ENCODE measurements at places on chromosomes 11 and 22.

- no peaks in the 10 kb centered on the region for H3K27me3 ChIP-seq
- no peak for DNase-seq
- peaks cover 8% of the 10 kb centered on the region for H3K4me1 ChIP-seq
- H3K36me3 ChIP-seq, result no peaks in the 10 kb centered on the region
These were observed 22.5 kb upstream of the WNT7B start for GRCh38 chr22:45999379-45999971.

GRCh38 chr11:122692444-122692843 lies 36.9 kb downstream of the UBASH3B start:
- no peak overlapping the region for H3K4me3 ChIP-seq
- peaks cover 80% of the 10 kb centered on the region for H3K4me1 ChIP-seq
- peak overlapping the region; percentile 44 for H3K27ac ChIP-seq
- no peak for DNase-seq
- H3K36me3 ChIP-seq, result peaks cover 20% of the 10 kb centered on the region
- H3K27me3 ChIP-seq, result no peaks in the 10 kb centered on the region

- peaks cover 7% of the 10 kb centered on the region for H3K36me3 ChIP-seq
- H3K4me1 ChIP-seq, result peaks cover 1% of the 10 kb centered on the region
- H3K27ac ChIP-seq, result no peak overlapping the region
- DNase-seq, result no peak
- H3K27me3 ChIP-seq, result no peaks in the 10 kb centered on the region
These were observed 57.8 kb downstream of the BRD1 start for GRCh38 chr22:49769691-49770546.

GRCh38 chr11:96043291-96043690 lies 119.4 kb upstream of the MTMR2 start:
- no peak overlapping the region for H3K4me3 ChIP-seq
- H3K36me3 ChIP-seq, result peaks cover 37% of the 10 kb centered on the region
- H3K4me1 ChIP-seq, result peaks cover 20% of the 10 kb centered on the region

- DNase-seq, result peak; percentile 43
- no peaks in the 10 kb centered on the region for H3K36me3 ChIP-seq
- H3K4me3 ChIP-seq, result peak within 1 kb of the TSS; percentile 37
- no peak within 1 kb of the TSS for H3K27ac ChIP-seq
These were observed at the start of gene RASSF10 for GRCh38 chr11:13008625-13009475. TSS of gene RASSF10 (plus strand) at chr11:13009316. CDS start at chr11:13009577, 261 bp downstream.

DNA sequence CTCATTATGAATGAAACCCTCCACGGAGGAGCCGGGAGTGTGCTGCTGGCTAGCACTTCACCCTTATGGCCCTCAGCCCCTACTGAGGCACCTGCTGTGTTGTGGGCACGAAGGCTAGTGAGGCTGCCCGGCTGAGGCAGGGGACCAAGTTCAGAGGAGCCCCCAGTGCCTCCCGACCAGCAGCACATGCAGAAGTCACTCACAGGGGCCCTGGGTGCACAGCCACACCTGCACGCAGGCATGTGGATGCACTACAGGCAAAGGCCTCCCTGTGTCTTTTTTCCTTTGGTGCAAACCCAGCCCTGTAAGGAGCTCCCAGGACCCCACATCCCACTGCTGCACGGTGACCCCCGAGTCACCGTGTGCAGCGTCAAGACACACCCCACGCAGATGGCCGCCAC lies 261.5 kb downstream of the BRD1 start:
- no peak overlapping the region for H3K27ac ChIP-seq
- DNase-seq, result no peak
- no peaks in the 10 kb centered on the region for H3K4me1 ChIP-seq

GRCh38 chr11:110081462-110082376 lies 11.5 kb upstream of the ZC3H12C start:
- no peaks in the 10 kb centered on the region for H3K36me3 ChIP-seq
- H3K27ac ChIP-seq, result no peak overlapping the region
- peaks cover 9% of the 10 kb centered on the region for H3K27me3 ChIP-seq
- no peak for DNase-seq
- H3K4me1 ChIP-seq, result peaks cover 5% of the 10 kb centered on the region
- H3K4me3 ChIP-seq, result no peak overlapping the region

DNA sequence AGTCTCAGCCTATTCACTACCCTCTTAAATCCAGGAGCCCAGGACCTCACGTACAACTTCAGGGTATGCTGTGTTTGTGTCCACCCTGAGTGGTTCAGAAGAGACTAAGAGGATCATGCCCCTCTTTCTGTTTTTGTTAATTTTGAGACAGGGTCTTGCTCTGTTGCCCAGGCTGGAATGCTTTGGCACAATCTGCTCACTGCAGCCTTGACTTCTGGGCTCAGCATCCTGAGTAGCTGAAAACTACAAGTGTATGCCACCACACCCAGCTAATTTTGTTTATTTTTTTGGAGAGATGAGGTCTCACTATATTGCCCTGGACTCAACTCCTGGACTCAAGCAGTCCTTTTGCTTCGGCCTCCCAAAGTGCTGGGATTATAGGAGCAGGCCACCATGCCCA lies 118.5 kb downstream of the NAT10 start:
- H3K4me3 ChIP-seq, result no peak overlapping the region
- no peaks in the 10 kb centered on the region for H3K36me3 ChIP-seq
- no peak overlapping the region for H3K27ac ChIP-seq
- DNase-seq, result no peak
- H3K4me1 ChIP-seq, result no peaks in the 10 kb centered on the region
- H3K27me3 ChIP-seq, result peaks cover 4% of the 10 kb centered on the region

GRCh38 chr22:48581796-48582469 lies 1245.7 kb downstream of the BRD1 start:
- H3K27ac ChIP-seq, result no peak overlapping the region
- peaks cover 12% of the 10 kb centered on the region for H3K27me3 ChIP-seq
- no peaks in the 10 kb centered on the region for H3K36me3 ChIP-seq
- no peaks in the 10 kb centered on the region for H3K4me1 ChIP-seq
- no peak for DNase-seq

DNA sequence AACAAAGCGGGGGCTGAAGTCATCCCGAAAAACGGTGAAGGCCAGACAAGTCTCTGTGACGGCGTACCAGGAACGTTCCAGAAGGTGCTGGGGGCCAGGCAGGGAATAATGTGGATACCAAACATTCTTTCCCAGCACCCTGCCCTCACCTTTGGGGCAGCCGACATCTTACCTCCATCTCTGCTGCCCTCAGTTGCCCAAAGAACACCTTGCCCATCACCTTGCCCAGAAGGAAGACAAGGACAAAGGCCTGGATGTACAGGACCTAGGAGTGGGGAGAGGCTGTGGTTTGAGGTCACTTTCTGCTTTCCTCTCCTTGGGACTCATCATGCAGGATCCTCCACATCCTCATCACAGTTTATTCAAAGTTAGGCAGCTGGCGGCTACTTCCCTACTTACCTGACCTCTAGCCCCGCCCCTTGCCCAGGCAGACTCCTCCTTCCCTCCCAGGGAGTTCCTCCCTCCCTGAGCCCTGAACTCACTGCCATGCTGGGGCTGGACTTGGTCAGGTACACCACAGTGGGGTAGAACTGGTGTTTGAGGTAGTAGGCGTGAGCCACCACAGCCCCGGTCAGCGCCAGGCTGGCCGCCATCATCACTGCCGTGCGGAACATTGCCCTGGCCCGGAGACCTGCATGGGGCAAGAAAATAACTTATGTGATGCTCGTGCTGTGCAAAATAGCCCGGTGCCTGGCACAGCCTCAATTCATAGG lies 1.2 kb downstream of the SYVN1 start:
- no peaks in the 10 kb centered on the region for H3K27me3 ChIP-seq
- peak overlapping the region; percentile 99 for H3K27ac ChIP-seq
- peaks cover 6% of the 10 kb centered on the region for H3K36me3 ChIP-seq
- H3K4me3 ChIP-seq, result peak overlapping the region; percentile 98
- DNase-seq, result peak; percentile 61

GRCh38 chr11:116731097-116731761 lies 41.6 kb downstream of the BUD13 start:
- no peak overlapping the region for H3K27ac ChIP-seq
- peaks cover 13% of the 10 kb centered on the region for H3K4me1 ChIP-seq
- no peaks in the 10 kb centered on the region for H3K27me3 ChIP-seq
- H3K4me3 ChIP-seq, result no peak overlapping the region

DNA sequence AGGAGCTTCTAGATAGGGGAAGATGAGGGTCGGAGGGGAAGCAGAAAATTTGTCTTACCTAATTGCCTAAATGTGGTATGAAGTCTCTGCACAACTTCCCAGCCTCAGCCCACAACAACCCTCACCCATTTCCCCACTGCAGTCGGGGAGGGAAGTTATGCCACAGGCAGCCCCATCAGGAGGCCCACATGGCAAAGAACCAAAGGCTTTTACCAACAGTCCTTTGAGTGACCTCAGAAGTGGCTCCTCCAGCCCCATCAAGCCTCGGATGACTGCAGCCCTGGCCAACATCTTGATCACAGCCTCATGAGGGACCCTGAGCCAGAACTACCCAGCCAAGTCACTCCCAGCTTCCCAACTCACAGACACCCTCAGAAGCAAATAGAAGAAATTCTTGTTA lies 54.8 kb downstream of the CHST1 start:
- H3K36me3 ChIP-seq, result no peaks in the 10 kb centered on the region
- no peak for DNase-seq
- no peaks in the 10 kb centered on the region for H3K4me1 ChIP-seq
- H3K27me3 ChIP-seq, result peaks cover 11% of the 10 kb centered on the region

DNA sequence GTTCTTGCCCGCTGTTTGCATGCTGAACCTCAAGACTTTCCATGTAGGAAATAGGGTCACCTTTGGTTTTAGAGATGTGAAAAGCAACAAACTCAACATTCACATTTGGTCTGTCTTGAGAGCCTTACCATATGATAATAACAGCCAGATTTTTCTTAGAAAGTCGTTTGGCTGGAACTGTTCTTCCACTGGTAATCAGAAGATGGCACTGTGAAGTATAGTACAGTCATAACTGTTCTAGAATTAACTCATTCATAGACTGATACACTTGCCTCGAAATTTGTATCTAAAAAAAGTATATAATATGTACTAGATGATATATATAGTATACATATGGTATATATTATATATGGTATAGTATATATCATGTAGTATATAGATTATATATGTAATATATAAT lies 12.3 kb downstream of the LUZP2 start:
- H3K27me3 ChIP-seq, result no peaks in the 10 kb centered on the region
- no peak for DNase-seq
- H3K4me1 ChIP-seq, result no peaks in the 10 kb centered on the region
- H3K4me3 ChIP-seq, result no peak overlapping the region
- no peak overlapping the region for H3K27ac ChIP-seq
- no peaks in the 10 kb centered on the region for H3K36me3 ChIP-seq

- no peaks in the 10 kb centered on the region for H3K27me3 ChIP-seq
- peaks cover 26% of the 10 kb centered on the region for H3K4me1 ChIP-seq
These were observed 71.5 kb downstream of the FCHSD2 start for GRCh38 chr11:73070653-73071052.

- no peak overlapping the region for H3K27ac ChIP-seq
- no peak for DNase-seq
- no peak overlapping the region for H3K4me3 ChIP-seq
- H3K36me3 ChIP-seq, result peaks cover 2% of the 10 kb centered on the region
These were observed 6.2 kb downstream of the TOLLIP start for GRCh38 chr11:1303126-1303821.

DNA sequence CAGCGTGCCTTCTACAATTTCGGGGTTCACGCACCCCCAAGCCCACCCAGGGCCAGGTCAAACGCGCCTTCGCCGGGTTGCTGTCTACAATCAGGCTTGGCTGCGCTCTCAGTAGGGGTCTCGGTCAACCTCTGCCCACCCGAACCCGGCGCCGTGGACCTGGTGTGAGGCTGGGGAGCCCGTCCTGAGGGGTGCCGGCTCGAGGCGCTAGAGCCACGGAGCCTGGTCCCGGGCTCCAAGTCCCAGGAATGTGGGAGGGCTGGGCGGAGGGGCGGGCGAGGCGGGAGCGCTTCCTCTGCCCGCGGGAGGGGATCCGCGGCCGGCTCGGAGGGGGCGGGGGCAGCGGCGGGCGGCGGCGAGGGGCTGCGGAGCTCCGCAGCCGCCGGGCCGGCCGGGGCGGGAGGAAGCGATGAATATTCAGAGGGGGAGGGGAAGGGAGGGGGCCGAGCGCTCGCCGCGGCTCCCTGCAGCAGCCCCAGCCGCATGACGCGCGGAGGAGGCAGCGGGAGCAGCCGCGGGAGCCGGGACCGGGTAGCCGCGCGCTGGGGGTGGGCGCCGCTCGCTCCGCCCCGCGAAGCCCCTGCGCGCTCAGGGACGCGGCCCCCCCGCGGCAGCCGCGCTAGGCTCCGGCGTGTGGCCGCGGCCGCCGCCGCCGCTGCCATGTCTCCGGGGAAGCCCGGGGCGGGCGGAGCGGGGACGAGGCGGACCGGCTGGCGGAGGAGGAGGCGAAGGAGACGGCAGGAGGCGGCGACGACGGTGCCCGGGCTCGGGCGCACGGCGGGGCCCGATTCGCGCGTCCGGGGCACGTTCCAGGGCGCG lies at the start of gene PTPRJ:
Gene PTPRJ (plus strand): TSS at position 472 of the 819 bp plus-strand sequence. CDS start 354 bp downstream, outside the sequence.
- peaks cover 24% of the 10 kb centered on the region for H3K4me1 ChIP-seq
- peaks cover 7% of the 10 kb centered on the region for H3K36me3 ChIP-seq
- no peak within 1 kb of the TSS for H3K27ac ChIP-seq
- peak; percentile 64 for DNase-seq

GRCh38 chr11:5252192-5252918 lies 2.2 kb downstream of the HBG2 start:
- H3K27ac ChIP-seq, result no peak overlapping the region
- H3K27me3 ChIP-seq, result no peaks in the 10 kb centered on the region

DNA sequence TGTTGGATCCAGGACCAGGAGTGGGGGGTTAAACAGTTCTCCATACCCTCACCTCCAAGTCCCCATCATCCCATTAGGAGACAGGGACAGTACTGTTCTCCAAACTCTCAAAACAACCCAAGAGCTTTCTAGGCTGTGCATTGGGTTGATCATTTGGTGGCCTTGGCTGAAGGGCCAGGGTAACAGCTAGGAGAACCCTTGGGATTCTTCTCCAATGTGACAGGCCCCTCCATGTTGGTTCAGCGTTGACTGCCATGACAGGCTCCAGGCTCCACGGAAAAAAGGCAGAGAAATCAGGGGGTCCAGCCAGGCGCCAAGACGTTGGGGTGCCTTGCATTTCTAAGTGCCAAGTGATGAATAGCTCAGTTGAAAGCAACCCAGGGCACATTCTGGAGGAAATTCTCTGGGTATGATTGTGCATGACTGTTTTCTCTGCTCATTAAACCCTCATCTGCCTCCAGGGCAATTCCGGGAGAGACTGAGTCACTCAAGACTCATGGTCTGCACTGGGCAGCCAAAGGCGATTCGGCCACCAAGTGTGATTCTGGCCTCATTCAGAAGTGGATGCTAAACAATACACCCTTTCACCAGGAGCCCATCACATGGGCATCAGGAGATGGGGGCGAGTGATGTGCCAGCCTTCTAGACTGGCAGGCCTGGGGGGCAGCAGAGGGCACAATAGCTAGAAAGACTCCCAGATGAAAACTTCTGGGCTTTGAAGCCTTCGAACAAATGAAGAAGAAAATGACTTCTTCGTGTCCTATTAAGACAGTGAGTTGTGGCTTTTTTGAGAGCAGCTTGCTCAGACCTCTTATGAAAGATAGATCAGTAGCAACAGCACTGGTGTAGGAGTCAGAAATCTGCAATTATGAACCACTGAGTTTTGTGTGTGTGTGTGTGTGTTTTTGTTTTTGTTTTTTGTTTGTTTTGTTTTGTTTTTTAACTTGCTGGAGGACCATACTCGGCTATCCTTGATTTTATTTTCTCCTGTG lies 27.7 kb downstream of the CD44 start:
- H3K27ac ChIP-seq, result peak overlapping the region; percentile 97
- H3K4me1 ChIP-seq, result peaks cover 96% of the 10 kb centered on the region
- DNase-seq, result peak; percentile 34
- H3K36me3 ChIP-seq, result peaks cover 76% of the 10 kb centered on the region
- peak overlapping the region; percentile 74 for H3K4me3 ChIP-seq
- H3K27me3 ChIP-seq, result no peaks in the 10 kb centered on the region

All from activated naive CD8-positive, alpha-beta T cell treated with anti-CD3 and anti-CD28 coated beads for 36 hours (primary cell).